ENCODE measurements at places on chromosomes 6 and 20.

DNA sequence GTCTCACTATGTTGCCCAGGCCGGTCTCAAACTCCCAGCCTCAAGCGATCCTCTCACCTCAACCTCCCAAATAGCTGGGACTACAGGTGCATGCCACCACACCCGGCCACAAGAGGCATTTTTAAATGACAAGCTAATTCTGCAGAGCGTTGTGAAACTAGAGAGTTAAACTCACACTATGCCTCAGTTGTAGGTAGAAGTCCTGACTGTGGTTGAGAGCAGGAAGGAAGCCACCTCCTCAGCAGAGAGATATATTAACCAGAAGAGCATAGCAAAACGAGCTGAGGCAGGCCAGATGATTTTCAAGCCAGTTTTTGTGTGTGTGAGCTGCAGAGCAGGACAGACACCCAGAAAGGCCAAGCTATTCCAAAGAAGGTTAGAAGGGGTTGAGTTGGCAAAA lies 150.3 kb downstream of the MBOAT1 start:
- DNase-seq, result no peak

- DNase-seq, result no peak
These were observed 17.4 kb upstream of the MPC1 start for GRCh38 chr6:166400181-166400580.

GRCh38 chr6:88493717-88494116 lies 327.6 kb upstream of the CNR1 start:
- DNase-seq, result no peak

GRCh38 chr6:136607932-136608772 lies 57.9 kb upstream of the MAP7 start:
- peak; percentile 54 for DNase-seq

DNA sequence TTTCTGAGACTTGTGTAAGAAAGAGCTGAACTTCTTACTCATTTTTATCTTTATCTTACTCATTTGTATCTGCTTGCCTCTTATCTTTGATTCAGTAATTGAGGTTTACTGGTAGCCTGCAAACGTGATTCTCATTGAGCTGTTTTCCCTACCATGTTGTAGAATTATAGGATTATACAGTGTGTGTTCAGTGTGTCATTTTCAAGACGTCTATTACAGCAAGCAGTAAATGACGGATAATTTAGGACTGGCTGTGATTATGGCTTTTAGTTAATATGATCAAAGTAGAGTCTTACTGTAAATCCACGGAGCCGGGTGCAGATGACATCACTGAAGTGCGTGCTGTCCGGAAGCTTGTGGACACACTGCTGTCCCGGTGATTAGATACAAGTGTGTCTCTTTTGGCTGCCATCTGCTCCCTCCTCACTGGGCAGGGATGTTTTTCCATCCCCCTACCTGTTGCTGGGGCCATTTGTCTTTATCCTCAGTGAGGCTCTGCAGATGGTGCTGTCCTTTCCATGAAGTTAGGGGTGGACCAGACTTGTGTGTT lies 6.0 kb downstream of the NELFCD start:
- no peak for DNase-seq

DNA sequence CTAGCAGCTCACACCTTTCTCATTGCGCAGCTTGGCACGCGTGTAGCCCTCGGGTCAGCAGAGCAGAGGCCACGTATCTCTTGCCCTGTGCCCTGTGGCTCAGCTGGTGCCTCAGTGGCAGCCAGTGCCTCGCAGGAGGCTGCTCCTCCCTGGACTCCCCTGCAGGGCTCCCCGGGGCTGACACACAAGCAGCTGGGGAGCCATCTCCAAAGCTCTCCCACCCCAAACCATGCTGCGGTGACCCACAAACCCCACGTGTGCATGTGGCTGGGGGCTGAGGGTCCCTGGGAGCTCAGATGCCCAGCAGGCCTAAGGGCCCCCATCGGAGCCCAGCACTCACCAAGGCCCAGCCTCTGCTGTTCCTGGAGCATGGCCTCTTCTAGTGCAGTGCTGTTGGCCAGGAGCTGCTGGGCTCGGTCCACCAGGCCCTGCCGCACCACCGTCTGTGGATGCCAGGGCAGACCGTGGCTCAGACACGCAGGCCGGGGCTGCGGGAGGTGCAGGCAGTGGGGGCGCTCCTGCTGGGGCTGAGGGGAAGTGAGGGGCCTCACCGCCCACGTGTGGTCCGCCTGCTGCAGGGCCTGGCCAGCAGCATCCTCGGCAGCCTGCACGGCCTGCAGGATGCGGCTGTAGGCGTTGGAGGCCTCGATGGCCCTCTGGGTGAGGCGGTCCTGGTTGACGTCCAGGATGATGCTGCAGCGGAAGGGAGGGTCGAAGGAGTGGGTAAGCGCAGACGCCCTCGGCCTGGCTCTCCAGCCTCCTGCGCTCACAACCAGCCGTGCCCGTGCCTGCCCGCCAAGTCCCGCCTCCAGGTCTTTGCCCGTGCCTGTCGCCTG lies 13.8 kb downstream of the ADRM1 start:
- DNase-seq, result no peak

DNA sequence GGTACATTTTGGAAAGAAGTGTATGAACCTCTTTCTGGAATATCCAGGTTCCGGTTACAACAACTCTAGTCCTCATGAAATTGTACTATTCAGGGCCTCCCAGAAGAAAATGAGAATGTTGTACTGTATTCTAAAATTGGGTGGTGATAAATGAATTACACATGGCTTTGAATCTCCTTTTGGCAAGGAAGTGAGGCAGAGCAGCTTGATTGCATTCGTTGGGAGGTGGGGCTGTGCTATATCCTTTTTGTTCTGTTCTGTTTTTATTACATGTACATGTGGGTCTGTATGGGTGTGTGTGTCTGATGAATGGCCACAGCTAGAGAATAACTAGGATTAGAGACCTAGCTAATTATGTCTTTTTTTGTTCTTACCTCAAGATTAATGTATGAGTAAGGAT lies 37.8 kb upstream of the SNRPB2 start:
- no peak for DNase-seq

DNA sequence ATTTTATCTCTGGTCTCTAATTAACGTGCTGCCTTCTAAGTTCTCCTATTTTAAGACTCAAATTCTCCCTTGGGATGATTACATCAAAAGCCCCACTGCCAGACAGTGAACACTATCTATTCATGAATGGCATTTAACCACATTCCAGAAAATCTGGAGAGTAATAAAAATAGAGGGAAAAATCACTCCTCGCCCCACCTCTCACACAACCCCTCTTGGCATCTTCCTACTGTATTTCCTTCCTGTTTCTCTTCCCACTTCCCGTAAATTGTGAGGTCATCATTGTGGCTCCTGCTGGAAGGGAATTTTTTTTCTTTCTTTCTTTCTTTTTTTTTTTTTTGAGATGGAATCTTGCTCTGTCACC lies 31.5 kb downstream of the RAB44 start:
- no peak for DNase-seq

GRCh38 chr6:84953111-84953755 lies 188.8 kb upstream of the TBX18 start:
- no peak for DNase-seq

- no peak for DNase-seq
These were observed 44.6 kb upstream of the GGTLC1 start for GRCh38 chr20:24033151-24033550.

DNA sequence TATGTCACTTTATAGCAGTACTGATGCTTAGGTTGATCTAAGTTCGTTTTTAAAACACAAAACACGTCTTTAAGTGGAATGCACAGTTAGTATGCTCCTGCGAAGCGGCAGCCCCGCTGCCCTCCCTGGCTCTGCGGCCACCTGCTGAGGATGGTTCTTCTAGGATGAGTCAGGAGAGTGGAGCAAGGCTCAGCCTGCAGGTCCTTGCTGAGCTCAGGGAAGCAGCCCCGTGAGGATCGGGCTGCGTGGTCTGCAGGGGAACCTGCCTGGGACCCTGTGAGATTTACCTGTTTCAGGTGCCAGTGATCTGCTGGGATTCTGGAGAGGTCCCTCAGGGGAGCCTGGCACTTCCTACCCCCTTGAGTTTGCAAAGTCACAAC lies 57.5 kb downstream of the SYNJ2 start:
- no peak for DNase-seq

GRCh38 chr6:161228096-161228495 lies 45.8 kb downstream of the AGPAT4 start:
- no peak for DNase-seq
